OCI-LY7 (cell line): ENCODE measurements at places on chromosomes 6 and 20.
A peak's percentile ranks its signal among the peaks of the same experiment; 100 is the strongest.

GRCh38 chr20:46350201-46350985 is 42.1 kb upstream of the CDH22 start:
- peak; percentile 50 for DNase-seq

GRCh38 chr6:22326500-22326899 is 29.7 kb upstream of the PRL start:
- no peak for DNase-seq

- DNase-seq = no peak
Measured at GRCh38 chr6:11224252-11224965, 8.1 kb downstream of the NEDD9 start.

DNA sequence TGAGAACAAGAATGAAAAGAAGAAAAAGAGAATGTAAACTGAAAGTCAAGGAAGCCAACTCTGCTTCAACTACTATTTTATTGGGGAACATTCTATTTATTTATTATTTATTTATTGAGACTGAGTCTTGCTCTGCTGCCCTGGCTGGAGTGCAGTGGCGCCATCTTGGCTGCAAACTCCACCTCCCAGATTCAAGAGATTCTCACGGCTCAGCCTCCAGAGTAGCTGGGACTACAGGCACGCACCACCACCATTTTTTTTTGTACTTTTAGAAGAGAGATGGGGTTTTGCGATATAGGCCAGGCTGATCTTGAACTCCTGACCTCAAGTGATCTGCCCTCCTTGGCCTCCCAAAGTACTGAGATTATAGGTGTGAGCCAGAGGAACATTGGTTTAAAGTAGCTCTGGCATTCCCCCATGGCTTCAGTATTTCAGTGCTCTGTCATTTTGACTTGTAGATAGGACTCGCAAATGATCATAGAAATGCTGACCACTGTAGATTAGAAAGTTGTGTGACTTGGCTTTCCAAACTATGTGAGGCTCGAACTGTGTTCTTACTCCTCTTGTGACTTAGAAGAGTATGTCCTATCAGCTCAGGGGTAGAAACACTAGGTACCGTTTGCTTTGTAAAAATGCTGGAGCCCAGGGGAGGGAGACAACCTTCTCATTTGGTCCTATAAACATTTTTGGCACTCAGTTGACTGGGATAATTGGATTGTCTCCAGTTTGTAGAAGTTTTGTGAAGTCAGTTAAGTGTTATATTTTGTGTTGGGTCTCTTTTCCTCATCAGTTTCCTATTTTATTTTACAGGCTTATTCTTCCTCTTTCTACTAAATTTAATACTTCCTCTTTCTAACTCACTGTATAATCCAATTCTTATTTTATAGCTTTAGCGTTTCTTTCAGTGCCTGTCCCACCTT is 544.9 kb upstream of the CITED2 start:
- DNase-seq = no peak

- DNase-seq = no peak
Measured at GRCh38 chr6:144134176-144134575, 16.1 kb upstream of the STX11 start.

DNA sequence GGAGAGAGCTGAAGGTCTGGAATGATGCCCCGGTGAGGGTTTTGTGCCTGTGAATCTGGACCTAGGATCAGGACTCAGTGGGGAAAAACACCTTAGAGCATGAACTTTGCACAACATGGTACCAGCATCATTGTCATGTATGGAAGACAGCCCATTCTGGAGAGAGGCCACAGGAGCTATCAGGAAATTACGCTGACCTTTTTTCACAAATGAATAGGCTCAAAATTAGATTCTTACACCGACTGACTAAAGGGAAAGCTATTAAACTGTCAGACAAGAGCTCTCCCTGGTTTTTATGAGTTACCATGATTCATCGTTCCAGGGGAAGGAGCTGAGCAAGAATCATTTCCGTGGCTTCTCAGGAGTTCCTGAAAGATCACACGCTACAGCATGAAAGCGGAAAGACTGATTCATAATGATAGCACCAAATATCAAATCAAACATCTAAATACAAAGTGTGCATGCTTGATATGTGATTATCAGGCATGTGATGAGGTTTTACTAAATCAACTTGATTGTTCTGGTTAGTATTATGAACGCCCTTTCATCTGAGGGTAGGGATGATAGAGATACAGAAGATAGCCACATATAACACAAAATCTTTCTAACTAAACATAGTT is 224.9 kb upstream of the SMLR1 start:
- DNase-seq = no peak

DNA sequence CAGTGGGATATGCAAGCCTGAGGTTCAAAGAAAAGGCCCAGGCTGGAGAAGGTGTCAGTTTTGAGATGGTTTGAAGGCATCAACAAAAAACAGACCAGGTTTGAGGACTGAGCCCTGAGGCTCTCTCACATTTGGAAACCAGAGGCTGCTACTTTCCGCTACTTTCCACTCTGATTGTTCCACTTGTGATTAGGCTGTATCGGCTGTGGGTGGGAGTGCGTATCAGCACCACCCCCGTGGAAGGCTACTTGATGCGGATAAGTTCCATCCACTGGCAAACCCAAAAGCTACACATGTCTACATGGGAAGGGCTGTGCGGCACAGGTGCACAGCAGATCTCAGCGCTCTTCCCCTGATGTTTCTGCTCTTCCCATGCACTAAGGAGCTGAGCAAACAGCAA is 198.7 kb downstream of the GMPR start:
- DNase-seq = no peak

DNA sequence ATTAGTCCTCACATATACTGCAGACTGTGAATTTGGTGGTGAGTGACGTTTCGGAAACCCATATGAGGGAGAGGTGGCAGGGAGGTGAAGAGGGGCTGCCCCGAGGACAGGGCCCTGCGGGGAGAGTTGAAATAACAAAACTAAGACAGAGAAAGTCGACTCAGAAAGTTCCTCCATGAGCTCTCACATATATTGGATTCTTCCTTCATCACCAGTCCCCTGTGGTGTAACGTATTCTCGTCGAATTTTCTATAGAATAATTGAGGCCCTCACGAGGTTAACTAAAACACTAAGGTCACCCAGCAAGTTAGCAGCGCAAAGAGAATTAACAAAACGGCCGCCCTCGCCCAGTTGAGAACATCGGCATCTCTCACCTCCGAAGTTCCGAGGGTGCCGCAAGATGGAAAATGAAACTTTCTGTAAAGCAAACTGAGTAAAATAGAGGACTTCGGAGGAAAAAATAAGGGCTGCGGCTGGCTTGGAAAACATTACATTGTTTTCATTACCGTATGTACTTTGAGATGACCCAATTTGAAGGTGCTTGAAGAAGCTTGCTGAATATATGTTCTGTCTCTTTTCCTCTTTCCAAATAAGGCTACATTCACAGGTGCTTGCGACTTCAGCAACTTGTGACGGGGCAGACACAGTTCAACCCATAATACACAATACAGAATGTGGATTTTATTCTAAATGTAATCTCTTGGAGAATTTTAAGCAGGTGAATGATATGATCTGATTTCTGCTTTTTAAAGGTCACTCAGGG is 490.9 kb upstream of the JARID2 start:
- DNase-seq = no peak

- DNase-seq = no peak
Measured at GRCh38 chr20:2991532-2991931, 51.9 kb upstream of the GNRH2 start.

- no peak for DNase-seq
Measured at GRCh38 chr20:48219306-48219705, 434.0 kb upstream of the SULF2 start.

- DNase-seq = peak; percentile 77
Measured at GRCh38 chr6:52498538-52499017, 78.3 kb downstream of the TRAM2 start.

- no peak for DNase-seq
Measured at GRCh38 chr6:167987396-167988153, 9.9 kb upstream of the KIF25 start.
